ENCODE measurements at places on chromosomes 1 and 21.

DNA sequence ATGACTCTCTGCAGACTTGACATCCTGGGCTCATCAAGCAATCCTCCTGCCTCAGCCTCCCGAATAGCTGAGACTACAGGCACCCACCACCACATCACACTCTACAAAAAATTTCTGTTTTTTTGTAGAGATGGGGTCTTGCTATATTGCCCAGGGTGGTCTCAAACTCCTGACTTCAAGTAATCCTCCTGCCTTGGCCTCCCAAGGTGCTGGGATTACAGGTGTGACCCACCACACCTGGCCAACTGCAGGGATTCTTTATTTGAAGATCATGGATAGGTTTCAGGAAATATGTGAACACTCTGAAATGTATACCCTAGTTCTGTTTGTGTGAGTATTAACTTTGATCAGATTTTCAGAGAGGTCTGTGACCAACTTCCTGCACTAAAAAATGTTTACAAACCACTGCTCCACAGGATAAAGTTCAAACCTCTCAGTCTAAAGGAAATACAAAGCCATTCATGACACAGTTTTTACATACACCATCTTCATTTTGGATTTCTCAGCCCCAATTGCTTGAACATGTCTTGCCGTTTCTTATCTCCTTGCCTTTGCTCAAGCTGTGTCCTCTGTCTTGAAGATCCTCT is 252.3 kb upstream of the FGGY start:
- DNase-seq = no peak

- no peak for DNase-seq
Measured at GRCh38 chr1:103129796-103130195, 21.5 kb upstream of the COL11A1 start.

- DNase-seq = peak; percentile 56
Measured at GRCh38 chr1:47416319-47417169, 459 bp downstream of the FOXE3 start.

GRCh38 chr1:34656731-34657130 is 98.1 kb upstream of the GJB5 start:
- DNase-seq = no peak

- no peak for DNase-seq
Measured at GRCh38 chr21:34274001-34274400, 89.8 kb upstream of the KCNE2 start.

GRCh38 chr1:203556047-203556851 is 62.3 kb downstream of the OPTC start:
- DNase-seq = peak; percentile 71

DNA sequence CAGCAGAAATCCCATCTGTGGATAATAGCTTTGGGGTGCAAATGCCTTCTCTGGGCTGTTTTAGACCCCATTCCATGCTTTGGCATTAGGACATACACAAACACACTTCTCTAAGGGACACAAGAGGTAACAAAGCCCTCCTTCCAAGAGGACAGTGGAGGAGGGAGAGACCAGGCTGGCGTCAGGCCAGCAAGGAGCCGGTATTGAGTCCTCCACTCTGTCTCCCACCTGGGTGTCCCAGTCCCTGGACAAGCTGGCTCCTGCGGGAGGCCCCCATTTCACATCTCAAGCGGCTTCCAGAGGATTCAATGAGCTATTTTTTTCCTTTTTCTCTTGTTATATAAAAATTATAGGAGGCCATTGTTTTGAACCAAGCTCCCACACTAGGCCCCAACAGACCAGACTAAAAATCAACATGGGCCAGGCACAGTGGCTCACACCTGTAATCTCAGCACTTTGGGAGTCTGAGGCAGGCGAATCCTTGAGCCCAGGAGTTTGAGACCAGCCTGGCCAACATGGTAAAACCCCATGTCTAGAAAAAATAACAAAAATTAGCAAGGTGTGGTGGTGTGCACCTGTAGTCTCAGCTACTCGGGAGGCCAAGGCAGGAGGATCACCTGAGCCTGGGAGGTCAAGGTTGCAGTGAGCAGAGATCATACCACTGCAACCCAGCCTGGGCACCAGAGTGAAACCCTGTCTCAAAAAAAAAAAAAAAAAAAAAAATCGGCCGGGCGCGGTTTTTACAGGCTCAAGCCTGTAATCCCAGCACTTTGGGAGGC is 142.9 kb downstream of the TOMM20 start:
- DNase-seq = no peak

GRCh38 chr1:166675213-166675612 is 164.1 kb upstream of the POGK start:
- no peak for DNase-seq

- DNase-seq = no peak
Measured at GRCh38 chr21:31774031-31774430, 42.1 kb upstream of the SCAF4 start.

DNA sequence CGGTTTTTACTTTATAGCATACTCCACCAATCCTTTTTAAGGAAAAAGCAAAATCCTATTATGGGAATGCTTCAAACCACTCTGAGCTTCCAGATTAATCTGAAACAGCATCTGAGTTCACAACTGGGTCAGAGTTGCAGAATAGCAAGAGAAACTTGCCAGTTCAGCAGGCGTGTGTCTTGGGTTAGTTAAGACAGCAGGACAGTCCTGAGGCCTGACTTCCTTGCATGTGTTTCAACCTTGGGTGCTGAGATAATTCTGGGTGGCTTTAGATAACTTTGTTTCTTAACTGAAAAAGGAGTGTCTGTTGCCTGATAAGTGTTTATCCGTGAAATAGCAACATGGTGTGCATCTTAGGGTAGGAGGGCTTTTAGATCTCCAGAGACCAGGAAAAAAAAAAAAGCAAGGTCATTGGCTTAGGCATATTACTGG is 169.2 kb downstream of the DHRS3 start:
- no peak for DNase-seq

- DNase-seq = no peak
Measured at GRCh38 chr1:168723000-168723399, 6.0 kb downstream of the DPT start.

DNA sequence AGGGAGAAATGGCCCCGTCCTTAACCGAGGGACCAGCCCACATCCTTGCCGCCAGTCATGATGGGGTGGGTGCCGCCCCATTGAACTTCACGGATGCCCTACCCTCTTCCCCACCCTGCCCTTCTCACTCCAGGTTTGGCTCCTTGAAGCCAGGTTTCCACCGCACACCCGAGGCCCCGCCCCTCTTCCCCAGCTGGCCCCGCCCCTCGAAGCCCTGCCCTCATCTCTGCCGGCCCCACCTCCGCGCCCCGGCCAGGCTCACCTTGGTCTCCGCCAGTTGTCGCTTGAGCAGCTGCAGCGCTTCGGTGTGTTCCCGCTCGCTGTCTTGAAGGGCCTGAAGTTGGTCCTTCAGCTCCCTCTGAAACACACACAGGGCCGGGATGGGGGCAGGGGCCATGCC is 16.6 kb downstream of the TRIM62 start:
- peak; percentile 67 for DNase-seq

- DNase-seq = no peak
Measured at GRCh38 chr1:36989241-36989640, 45.1 kb downstream of the GRIK3 start.

GRCh38 chr1:1920057-1920607 is 1.1 kb upstream of the TMEM52 start:
- no peak for DNase-seq

GRCh38 chr1:212437179-212437798 is 4.6 kb downstream of the NENF start:
- no peak for DNase-seq

GRCh38 chr1:167483790-167484189 is 34.5 kb downstream of the CD247 start:
- DNase-seq = no peak

DNA sequence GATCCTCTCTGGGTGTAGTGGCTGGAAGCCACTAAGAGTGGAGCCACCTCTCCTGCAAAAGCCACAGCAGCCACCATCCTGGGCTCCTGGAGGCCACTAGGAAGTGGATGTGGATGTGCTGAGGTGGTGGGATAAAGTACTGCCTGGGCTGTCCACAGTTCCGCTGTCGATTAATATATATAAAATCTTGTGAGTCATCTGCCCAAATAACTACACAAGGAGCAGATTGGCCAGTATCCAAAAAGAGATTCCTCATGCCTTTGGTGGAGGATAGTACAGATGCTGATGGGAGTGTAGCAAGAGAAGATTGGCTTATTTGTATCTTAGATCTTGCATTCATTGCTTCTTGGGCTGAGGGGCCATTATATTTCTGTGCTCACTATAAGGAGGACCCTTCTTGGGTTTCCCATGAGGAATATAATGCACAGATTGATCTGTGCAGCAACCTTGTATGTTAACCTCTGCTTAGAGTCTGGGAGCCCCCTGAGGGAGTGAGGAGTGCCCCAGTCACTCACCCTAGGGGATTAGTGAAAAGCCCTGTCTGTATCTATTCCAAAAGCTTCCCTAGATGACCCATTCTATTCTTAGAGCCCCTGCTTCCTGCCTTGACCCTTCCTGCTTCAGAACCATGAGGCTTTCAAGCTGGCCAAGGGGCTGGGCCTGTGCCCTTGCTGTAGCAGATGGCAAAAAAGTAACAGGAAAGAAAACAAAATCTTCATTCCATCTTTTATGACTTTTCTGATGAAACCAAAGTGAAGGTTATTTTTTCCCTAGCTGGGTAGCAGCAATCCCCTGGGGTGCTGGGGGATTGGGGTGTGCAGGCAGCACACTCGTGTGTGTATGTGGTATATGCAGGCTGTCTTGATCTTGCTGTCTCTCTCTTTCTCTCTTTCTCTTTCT is 31.7 kb downstream of the RCSD1 start:
- DNase-seq = no peak

- no peak for DNase-seq
Measured at GRCh38 chr1:31567956-31568570, 8.3 kb upstream of the TINAGL1 start.

GRCh38 chr1:56212143-56212542 is 367.2 kb downstream of the PLPP3 start:
- no peak for DNase-seq

DNA sequence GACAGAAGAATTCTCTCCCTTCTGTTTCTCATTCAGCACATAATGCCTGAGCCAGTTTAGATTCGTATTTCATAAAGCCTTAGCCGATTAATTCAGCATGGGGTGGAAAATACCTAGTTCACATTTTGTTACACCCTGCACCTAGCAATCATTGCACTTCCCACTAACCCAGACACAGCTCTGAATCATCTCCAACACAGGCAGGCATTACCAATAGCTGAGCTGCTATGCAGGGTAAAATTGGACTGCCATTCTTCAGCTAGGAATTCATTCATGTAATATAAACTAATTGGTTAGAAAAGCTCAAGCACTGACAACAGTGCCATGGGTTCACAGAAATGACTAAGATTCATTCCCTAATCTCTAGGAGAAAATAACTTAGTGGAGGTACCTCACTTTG is 26.9 kb upstream of the NKAIN1 start:
- no peak for DNase-seq

GRCh38 chr1:85496941-85497582 is 32.1 kb upstream of the DDAH1 start:
- no peak for DNase-seq

- no peak for DNase-seq
Measured at GRCh38 chr1:168676029-168676812, 52.8 kb downstream of the DPT start.

DNA sequence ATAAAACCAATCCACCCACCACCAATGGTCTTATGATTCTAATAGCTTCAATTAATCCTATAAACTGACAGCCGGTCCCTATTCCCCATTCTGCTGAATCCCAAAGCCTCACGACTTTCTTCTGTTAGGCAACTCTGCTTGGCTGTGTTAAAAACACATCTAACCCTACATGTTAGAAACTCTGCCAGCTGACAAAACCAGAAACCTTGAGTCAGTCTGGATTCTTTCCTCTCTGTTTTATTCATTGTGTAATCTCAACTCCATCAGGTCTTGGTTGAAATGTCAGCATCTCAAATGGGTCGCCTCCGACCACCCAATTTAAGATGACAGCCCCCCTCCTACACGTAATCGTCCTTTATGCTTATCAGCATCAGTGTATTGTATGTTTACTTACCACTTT is 312.1 kb downstream of the DISC1 start:
- no peak for DNase-seq

DNA sequence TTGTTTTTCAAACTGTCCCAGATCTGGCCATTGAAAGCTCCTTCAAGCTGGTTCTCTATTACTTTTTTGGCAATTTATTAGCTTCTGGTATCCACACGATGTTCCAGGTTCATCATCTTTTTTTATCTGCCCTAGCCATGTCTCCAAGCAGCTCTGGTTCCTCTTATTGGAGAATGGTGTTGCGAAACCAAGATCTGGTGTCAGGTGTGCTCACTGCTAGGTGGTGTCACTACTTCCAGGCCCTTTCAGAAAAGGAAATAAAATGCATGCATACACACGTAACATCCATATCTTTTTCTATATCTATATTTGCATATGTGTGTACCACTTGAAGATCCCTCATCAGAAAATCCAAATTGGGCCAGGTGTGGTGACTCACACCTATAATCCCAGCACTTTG is 53.3 kb downstream of the GATAD2B start:
- DNase-seq = no peak

DNA sequence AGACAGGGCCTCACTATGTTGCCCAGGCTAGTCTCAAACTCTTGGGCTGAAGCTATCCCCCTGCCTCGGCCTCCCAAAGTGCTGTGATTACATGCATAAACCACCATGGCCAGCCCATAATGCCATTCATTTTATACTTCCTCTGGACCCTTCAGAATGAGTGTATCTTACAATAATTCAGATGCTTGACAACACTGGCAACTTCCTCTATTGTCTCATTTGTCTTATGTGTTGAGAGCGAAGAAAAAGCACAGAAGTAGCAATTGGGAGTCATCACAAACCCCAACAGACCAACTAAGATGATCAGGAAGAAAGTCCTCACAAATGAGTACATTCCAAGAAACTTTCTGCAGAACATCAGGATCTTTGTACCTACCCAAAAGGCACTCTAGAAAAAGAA is 191.9 kb downstream of the RERE start:
- DNase-seq = no peak

DNA sequence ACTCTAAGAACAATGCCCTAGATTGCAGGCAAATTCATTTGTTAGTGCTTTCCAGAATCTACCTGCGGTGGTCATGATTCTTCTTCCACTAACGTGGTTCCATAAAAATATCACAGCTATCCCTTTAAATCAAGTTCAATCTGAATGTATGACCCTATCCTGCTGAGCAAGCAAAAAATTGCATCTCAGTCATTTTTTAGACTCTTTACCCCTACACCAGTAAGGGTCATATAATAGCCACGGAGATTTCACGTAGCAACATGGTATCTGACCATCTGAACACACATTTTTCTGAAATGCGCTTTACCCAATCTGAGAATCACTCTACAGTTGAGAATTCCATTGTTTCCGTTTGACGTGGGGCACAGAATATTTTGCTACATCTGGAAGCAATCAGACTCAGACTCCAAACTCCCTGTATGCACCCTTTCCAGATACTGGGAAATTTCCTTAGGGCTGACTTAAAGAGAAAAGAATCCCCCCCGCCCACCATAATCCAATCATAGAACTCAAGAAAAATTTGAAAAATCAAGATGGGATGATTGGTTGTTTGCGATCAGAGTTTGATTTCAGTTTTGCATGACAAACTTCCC is 699.2 kb upstream of the ZP4 start:
- DNase-seq = no peak

Measured in nephron progenitor cell (in vitro differentiated cells).